ENCODE measurements at places on chromosomes 2 and 18.

DNA sequence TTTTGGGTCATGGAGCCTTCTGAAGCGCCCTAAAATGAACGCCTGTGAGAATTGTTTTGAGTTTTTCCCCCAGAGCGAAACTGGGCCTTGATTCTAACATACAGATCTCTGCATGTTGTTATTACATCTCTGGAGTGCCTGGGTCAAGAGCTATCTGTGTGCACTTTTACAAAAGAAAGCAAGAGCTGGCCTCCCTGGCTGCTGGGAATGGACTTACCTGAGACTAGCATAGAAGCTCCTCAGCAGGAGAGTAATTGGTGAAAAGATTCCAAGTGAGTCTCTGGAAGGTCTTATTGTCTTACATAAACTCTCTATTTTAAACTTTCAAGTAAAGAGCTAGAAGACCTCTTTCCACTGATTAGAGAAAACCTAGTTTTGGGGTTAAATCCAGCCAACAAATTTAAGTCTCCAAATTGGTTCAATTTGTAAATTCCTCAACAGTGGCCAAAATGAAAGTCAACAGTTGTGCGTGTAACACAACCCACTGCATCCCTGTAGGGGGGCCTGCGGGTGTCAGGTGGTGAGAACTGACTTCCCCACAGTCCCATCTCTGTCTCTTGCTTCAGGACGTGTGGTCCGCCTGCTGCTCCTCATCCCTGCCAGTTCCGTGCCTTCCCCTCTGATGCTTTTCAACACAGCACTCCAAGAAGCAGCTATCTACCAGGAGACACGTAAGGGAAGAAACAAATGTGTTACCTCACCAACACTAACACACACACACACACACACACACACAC is 206.1 kb downstream of the SH3BP4 start:
- DNase-seq, result no peak

DNA sequence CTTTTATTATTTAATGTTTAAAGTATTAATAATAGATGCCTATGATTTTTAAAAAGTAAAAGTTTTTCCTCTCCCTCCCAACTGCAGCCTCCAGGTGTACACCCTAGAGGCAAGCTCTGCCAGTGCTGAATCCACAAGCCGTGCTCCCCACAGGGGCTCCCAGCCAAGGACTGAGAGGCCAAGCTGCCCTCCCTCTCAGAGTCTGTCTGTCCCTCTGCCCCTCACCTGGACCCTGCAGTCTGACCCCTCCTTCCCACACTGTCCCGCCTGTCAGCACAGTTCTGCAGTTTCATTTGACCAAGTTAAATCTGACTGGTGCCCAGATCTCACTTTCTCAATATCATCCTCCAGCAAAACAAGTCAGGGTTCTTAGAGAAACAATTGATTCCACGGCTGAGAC is 14.8 kb upstream of the PROC start:
- no peak for DNase-seq

GRCh38 chr18:59657012-59657411 is 40.2 kb downstream of the CCBE1 start:
- no peak for DNase-seq

DNA sequence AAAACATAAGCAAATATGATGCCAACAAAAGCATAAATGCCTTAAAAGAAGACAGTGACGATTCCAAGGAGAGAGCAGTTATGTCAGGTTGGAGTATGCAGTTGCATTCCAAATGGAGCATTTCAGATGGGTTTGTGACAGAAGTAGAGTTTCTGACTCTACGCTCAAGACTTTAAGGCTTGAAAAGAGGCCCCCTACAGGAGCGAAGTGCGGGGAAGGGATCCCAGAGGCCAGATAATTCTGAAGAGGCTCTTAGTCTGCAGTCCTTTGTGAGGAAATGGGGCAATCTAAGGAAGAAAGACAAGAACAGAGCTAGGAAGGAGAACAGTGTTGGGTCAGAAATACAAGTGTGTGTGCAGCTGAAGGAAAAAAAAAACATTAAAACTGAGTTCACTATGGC is 95.5 kb downstream of the ZNF521 start:
- DNase-seq, result no peak

DNA sequence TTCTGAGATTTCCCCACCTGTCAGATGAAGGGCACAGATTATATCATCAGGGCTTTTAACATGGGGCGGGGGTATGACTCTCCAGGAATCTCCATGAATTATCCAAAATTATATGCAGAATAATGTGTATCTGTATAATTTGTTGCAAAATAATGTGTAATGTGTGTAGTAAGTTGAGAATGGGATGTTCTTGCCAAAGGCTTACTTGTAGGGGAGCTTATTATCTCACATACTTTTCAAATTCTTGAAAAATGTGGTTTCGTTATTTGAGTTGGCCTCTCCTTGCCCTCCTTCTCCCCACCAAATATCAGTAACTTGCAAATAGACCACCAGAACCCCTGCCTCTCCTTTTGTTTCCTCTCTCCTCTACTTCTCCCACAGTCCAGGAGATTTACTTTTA is 35.6 kb downstream of the UBR3 start:
- no peak for DNase-seq

DNA sequence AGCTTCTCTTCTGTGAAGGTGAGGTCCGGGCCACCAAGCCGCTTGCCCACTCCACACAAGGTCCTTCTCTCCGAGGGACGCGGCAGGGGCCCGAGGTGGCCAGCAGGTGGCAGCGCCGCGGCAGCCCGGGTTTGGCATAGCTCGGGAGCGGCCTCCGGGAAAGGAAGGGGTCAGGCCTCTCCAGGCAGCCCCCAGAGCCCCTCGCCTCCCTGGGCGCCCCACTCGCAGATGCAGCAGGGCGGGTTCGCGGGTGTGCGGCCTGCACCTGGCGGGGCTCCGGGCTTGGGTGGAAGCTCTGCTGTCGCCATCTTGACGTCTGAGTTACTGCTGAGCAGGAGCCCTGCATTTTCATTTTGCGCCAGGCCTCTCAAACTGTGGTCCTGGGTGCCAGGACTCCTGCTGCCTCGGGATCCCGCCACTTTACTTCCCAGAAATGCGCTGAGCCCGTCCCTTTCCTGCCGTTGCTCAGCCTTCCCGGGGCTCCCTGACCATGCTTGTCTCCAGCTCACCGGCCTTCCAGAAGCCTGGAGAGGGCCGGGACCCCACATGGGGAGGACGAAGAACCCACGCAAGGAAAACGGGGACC is 18.6 kb upstream of the NCL start:
- DNase-seq, result peak; percentile 53

- peak; percentile 19 for DNase-seq
Measured at GRCh38 chr18:48735080-48735676, 196.3 kb downstream of the CTIF start.

GRCh38 chr2:135475128-135475527 is 55.9 kb downstream of the ZRANB3 start:
- DNase-seq, result no peak

- DNase-seq, result no peak
Measured at GRCh38 chr2:157172866-157173578, 84.5 kb upstream of the GALNT5 start.

- DNase-seq, result no peak
Measured at GRCh38 chr18:9091066-9091476, 11.4 kb upstream of the NDUFV2 start.

DNA sequence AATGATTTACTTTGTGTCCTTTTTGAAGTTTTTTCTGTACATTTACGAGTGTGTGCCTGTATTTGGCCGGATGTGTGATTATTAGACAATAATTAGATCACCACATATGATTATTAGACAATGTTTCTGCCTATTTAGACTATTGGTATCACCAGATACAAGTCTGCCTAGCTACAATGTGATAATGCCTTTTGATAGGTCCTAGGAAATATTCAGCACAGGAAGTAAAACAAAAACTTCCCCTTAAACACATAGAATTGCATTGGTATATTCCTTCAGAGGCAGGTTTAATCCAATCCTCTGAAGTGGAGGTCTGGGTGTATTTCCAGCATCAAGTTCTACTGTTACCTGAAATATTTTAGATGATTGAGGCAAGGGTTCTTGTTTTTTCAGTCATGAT is 275.1 kb downstream of the TGIF1 start:
- no peak for DNase-seq

GRCh38 chr2:103293067-103293741 is 531.4 kb downstream of the TMEM182 start:
- DNase-seq, result no peak

DNA sequence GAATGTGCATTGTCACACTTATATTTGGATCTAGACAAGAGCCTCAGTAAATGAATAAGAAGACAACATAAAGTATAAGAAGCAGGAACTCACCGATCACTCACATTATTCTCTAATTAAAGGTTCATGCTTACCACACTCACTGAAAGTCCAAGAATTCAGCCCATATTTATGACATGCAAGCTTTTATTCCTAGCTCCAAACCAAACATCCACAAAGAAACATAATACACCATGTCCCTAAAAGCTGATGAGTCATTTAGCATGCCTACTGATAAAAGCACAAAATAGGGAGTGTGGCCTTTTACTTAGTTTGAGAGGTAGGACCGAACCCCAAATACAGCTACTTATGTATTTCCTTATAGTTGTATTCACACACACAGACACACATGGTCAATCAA is 1094.6 kb upstream of the CDH2 start:
- DNase-seq, result no peak

DNA sequence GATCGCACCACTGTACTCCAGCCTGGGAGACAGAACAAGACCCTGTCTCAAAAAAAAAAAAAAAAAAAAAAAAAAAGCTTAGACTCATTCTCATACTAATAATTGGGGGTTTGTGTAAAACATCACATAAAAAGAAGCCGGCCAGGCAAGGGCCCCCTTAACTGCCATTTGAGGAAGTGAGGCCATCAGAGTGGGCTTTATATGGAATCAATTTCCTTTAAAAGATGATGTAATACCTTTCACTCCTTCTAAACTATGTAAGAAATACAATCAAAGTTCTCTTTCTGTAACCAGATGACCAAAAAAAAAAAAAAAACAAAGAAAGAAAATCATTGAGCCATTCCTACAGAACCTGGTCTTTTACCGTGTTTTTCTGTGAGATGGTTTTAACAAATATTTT is 13.1 kb upstream of the GPR55 start:
- no peak for DNase-seq

DNA sequence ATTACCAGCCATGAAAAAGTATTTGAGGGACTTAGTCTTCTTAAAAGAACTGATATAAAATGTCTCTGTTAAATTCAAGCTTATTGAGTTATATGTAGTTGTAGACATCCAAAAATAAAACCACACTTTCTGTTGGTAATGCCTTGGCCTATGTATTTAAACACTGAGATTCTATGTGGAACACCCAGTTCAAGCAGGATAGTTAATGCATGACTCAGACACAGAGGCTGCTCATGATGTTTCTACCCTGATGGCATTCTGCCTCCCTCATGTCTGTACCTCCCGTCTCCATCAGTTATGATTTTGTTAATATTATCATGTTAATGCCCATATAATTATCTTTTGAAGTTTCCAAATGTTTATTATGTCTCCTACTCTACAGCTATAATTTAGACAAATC is 164.5 kb downstream of the XIRP2 start:
- peak; percentile 79 for DNase-seq

- no peak for DNase-seq
Measured at GRCh38 chr2:172993139-172993538, 82.5 kb upstream of the MAP3K20 start.

- no peak for DNase-seq
Measured at GRCh38 chr2:212477571-212477970, 61.0 kb downstream of the ERBB4 start.

- DNase-seq, result no peak
Measured at GRCh38 chr18:48572402-48573126, 33.7 kb downstream of the CTIF start.

GRCh38 chr2:225006730-225007129 is 35.5 kb downstream of the DOCK10 start:
- no peak for DNase-seq

GRCh38 chr2:126792993-126793392 is 105.7 kb upstream of the TEX51 start:
- no peak for DNase-seq

DNA sequence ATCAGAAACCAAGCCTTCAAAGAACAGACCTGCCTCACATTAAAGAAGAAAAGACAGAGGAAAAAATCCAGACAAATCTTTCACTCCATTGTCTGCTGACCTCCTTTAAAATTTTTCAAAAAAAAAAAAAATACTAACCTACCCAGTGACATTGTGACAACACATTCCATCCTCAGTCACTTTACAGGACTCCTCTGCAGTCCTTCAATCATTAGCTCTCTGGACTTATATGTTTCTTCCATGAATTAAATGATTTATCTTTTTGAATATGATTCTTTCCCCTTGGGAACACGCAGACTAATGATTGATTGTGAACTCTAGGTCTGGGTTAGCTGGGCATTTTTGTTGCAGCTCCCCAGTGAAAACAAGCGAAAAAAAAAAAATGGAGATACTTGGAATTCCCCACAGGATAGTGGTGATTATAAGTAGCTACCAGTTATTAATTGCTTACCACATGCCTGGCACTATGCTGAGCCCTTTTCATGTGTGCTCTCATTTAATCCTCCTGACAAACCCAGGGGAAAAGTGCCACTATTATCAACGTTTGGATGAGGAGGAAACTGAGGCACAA is 261.3 kb upstream of the NCKAP5 start:
- peak; percentile 83 for DNase-seq

DNA sequence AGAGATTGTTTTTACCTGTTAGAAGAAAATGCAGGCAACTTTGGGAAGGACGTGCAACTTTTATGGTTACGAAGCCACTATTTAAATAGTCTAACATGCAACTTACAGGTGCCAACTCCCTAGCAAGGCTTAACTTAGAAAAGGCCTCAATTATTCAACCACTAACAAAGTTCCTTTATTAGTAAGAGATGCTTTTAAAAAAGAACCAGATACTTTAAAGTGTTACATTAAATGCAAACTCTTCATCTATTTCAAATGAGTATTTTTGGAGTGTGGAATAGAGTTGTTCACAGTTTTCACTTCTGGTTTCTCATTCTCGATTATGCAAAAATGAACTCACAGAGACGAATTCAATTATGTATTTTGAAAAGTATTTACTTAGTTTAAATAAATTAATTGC is 51.7 kb downstream of the PELI1 start:
- no peak for DNase-seq

DNA sequence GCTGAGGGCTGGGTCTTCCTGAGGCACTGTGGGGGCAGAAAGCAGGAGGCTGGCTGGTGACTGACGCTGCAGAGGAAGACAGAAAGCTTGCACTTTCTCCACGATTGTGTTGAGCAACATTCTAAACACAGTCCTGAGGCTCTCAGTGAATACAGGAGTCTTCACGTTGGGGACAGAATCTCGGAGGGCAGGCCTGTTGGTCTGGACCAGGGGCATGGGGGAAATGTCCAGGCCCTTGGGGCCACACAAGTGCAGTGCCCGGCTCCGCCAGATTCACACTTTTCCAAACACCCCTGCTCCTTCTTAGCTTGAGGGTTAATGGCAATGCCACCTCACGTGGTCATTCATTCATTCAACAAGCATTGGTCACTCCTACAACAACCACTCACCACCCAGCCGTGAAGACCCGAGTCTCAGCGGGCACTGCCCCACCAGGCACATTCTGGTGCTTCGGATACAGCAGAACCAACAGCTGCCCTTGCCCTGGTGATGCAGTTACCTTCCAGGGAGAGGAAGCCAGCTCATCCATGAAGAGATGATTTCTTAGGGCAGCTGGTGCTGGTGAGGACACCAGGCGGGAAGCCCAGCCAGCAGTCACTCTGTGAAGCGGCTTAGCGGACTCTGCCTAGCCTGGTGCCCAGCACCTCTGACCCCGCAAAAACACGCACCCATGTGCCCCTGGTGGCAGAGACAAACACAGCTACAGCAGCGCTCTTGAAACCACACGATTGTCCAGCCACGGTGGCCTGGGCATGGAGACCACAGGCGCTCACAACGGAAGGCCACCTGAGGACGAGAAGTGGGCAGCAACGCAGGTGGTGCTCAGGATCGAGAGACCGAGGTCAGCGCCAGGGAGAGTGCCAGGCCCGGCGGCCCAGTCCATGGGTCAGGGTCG is 10.9 kb upstream of the GPC1 start:
- no peak for DNase-seq
